Ammon's horn (tissue), 1 donor: ENCODE measurements at places on chromosomes 4 and X.

- DNase-seq, result peak; percentile 41
These were observed 9.4 kb downstream of the TMEM187 start for GRCh38 chrX:153981771-153982533.

- no peak for DNase-seq
These were observed 1.6 kb downstream of the TMEM187 start for GRCh38 chrX:153974003-153974725.

DNA sequence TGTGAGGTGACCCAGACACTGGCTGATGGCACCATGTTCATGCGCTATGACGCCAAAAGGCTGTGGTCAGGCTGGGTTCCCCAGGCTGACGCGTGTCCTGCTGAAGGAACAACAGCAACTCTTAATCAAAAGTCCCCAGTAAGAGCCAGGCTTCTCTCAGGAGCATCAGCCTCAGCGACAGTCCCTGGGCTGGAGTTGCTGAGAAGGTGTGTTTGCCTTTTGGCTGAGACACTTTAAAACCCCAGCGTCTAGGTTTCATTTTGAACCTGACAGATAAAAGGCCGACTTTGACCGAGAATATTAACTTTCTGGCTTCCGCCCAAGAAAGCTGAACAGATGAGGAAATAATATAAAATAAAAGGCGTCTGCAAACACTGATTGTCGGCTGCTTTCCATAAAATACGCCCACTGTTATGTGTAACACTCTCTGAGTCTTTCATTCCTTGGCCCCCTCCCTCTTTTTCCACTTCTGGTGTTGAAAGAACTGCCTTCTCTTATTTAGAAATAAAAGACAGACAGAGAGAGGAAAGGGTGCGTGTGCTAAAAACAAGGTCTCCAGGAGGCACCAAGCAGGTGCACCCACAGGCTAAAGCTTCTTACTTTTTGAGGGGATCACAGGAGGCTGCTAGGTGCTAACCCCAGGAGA, 373.6 kb downstream of the MID1IP1 start:
- no peak for DNase-seq

GRCh38 chrX:24423960-24424359, 41.1 kb upstream of the PDK3 start:
- DNase-seq, result no peak

DNA sequence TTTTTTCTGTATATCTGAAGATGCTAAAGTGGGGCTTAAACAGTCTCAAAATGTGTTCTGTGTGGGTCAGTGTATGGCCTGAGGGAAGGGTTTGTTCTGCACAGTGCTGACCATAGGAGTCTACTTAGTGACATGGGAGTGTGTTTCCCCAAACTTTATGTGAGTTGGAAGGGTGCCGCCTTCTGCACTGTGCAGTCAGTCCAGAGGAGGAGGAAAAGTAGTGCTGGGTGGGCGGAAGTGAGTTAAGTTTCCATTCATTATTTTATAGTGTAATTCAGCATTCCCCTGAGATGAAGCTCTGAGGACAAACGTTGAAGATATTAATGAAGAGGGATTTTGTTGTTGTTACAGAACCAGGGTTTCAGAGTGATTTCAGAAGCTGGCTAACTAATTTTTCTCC, 2.9 kb downstream of the CHST7 start:
- no peak for DNase-seq

- no peak for DNase-seq
These were observed 64.3 kb upstream of the FTHL17 start for GRCh38 chrX:31136144-31136611.

DNA sequence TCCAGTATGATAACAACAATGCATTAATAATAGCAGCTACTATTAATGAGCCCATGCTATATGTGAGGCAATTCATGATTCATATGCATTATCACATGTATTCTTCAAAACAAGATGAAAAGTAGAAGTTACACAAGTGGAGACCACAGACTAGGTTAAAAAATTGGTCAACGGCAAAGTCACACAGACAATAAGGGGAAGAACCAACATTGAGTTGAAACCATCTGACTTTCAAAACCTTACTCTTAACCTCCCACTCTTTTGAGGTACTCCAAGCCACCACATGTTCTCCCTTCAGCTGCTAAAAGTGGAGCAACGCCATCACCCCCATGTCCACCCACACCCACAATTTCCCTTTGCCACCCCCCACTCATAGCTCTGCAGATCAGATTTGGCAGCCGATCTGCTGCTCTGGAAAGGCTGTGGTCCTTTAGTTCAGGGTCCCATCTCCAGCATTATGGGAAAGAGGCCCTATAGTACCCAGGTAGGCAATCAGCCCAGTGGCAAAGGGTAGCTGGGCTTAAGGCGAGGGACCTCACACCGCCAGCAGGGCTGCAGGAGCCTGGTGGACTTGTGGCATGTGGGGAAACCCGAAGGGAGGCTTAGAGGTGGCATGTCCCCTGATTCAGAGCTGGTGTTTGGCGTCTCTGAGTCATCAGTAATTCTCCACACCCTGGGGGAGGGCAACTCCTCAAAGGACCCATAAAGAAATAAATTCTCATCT, 33.5 kb upstream of the CYBB start:
- no peak for DNase-seq

GRCh38 chr4:38577462-38577861, 86.5 kb upstream of the KLF3 start:
- DNase-seq, result no peak

DNA sequence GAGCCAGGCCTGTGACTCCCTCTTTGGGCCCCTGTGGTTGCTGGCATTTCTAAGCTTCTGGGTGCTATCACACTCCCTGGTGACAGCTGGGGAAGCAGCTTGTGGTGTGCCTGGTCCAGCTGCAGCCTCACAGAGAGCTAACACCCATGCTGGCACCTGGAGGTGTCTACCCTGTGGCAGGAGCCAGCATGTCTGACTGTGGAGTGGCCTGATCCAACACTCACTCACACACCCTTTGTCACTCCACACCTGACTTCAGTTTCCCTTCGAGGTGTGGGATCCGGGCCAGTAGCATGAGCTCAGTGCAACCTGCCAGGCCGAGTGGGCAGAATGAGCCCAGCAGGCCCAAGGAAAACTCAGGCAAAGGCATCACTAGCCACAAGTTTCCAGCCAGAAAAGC, 67.5 kb downstream of the TECRL start:
- peak; percentile 5 for DNase-seq

GRCh38 chr4:115562506-115562905, 449.1 kb upstream of the NDST4 start:
- no peak for DNase-seq

DNA sequence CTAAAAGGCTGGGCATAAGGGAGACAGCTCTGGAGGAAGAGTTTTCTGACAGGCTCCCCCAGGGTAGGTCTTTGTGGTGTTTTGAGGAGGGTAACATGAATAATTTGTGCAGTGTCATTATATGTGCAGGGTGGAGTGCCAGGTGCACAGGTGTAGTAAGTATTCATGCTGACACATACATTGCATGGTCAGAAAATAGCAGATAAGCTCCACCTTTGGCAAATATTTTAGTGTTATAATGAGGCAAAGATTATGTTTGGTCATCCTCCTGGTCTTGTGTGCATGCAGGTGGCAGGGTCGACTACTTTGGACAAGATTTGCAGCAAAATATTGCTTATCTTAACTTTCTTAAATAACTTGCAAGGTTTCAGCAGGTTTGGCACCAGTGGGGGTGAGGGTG, 910.4 kb upstream of the PCDH10 start:
- DNase-seq, result no peak

- DNase-seq, result no peak
These were observed 566.3 kb downstream of the IL15 start for GRCh38 chr4:142202404-142203332.

DNA sequence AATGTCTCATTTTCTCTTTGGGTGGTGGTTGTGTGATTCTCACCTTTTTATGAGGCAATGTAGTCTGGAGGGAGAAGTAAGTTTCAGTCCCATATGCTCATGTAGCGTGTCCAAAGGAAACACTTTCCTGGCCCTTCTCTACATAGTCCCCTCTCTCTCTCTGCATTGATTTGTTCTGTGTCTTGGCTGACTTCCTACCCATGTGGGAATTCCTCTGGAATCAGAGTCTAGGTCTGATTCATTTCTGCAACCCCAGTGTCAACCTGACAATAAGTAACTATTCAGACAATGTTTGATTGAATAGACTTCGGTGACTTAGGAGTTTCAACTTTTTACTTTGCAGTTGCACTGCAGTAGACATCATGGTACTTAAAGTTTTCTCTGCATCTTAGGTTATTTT, 2.7 kb upstream of the ALAS2 start:
- DNase-seq, result no peak

- no peak for DNase-seq
These were observed 367.6 kb upstream of the LCORL start for GRCh38 chr4:18389115-18389514.

DNA sequence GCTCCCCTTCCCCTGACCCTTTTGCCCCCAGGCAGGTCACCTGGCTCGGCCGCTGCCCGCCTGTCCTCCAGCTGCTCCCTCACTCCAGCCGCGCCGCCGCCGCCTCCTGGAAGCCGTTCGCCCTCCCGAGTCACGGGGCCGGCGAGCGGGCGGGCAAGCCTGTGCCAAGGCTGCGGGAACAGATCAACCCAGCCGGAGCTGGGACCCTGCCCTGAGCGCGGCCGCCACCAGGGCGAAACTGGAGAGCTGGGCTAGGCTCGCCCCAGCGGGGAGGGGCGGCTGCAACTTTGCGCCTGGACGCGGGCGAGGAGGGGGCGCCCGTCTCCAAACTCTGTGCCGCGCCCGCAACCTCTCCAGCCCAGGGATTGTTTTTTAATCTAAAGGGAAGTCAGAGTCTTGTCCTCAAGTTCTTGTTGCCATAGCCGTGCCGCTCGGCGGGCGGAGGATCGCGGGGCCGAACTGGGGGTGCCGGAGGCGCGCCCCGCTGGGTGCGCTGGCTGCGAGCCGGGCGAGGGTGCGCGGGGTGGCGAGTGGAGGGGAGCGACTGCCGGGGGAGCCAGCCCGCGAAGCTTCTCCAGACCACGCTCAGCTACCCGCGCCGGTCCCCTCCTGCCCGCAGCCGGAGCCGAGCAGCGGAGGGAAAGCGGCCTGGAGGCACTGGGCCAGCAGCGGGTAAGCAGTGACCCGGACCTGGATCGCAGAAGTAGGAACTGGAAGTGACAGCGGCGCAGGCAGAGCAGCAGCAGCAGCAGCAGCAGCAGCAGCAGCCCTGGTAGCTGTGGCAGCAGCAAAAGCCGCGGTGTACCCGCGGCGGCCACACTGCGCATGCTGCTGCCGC, 13.4 kb downstream of the ARHGEF6 start:
- DNase-seq, result peak; percentile 74

- peak; percentile 18 for DNase-seq
These were observed 976.5 kb downstream of the RPA4 start for GRCh38 chrX:97860226-97860625.

GRCh38 chrX:1212532-1212931, at the start of gene CRLF2:
Gene CRLF2 (minus strand): TSS chrX:1212649. CDS start chrX:1212634, 15 bp downstream.
- DNase-seq, result no peak

DNA sequence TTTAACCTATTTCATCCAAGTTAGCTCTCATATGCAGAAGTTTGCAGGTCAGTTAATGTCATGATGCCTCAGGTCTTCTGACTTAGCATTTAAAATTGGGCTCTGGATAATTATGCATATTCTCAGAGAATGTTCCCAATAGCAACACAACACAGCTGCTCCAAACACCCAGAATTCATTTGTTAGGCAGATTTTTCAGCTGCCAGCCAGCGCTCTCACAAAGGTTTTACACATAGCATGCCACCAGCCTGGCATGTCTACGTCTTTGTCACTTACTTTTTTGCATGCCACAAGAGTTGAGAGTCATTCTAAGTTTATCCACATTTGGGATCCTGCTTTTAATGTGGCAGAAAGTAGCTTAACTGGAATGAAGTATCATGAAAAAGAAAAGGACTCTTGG, 84.8 kb downstream of the LIMCH1 start:
- peak; percentile 89 for DNase-seq

DNA sequence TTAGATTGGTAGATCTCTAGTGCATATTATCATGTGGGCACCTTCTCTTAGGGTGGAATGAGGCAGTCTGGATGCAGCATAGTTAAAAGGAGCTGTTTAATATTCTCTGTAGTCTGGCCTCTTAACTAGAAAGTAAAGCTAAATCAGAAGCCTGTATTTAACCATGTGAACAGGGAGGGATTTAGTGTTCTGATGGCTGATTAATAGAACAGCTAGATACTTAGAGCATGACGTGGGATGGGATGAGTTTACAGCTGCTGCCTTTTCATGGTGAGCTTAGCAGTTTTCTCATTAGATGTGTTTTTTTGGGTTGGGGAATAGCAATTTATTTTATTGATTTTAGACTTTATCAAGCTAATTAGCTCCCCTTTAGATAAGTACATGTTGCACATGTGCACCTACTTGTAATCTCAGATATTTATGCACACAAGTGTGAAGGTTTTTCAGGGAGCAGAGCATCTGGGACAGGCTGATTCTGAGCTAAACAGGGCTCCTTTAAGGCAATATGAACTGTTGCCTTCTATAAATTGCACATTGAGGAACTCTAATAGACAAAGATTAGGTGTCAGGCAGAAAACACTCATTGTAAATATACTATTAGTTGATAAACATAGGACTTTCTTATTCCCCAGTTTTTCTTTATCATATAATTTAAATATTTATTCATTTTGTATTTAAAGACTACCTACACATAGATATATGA, 34.1 kb downstream of the YIPF6 start:
- peak; percentile 3 for DNase-seq
